Activated CD8-positive, alpha-beta memory T cell treated with anti-CD3 and anti-CD28 coated beads, Interleukin-2, amount 50 U/mL, for 48 hours (primary cell): ENCODE measurements at places on chromosomes 3 and 15.

- DNase-seq: no peak
These were observed 38.3 kb downstream of the MITF start for GRCh38 chr3:69777582-69777967.

DNA sequence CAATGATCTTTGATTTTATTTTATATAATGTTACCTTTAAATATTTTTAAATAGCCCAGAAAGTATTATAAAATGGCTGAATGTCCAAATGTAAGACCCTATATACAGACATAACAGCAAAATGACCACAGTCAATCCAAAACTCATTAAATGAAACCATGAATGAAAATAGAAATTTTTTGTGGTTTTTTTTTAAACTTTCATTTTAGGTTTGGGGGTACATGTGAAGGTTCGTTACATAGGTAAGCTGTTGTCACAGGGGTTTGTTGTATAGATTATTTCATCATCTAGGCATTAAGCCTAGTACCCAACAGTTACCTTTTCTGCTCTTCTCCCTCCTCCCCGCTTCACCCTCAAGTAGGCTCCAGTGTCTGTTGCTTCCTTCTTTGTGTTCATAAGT lies 108.8 kb downstream of the FAIM start:
- no peak for DNase-seq

DNA sequence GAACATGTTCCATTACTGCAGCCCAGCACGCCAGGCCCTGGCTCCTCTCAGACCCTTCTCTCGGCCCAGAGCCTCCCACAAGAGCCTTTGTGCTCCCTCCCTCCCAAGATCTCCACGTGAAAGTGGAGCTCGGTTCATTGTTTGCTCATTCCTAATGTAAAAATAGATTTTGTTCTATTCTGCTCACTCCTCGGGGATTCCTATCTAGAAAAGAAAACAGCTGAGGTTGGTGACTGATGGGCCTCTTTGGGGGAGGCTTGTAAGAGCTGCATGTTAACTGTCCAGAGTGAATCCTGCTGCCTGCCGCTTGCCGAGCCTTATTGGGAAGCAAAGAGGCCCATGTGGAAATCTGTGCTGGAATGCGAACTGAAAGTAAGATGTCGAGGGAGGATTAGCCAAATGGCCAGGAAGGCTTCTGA lies 267.1 kb downstream of the LRTM1 start:
- no peak for DNase-seq

GRCh38 chr3:188421836-188422540 lies 268.0 kb downstream of the LPP start:
- DNase-seq: no peak

GRCh38 chr3:134068429-134068828 lies 38.7 kb upstream of the SLCO2A1 start:
- DNase-seq: peak; percentile 33

DNA sequence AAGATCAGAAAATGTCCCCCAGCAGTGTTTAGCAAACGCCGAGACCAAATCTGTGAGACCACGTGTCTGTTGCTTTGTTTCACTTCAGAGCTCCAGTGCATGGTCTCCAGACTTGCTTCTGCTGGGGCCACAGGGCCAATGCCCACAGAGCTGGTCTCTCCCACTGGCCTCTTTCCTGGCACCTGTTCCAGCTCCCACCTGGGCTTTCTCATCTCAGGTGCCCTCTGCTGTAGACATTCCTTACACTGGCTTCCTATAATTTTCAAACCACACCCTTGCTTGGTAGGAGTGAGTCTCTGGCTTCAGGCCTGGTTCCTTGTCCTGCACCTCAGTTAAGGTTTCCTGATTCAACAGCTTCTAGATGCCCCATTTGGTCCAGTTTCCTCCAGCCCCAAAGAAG lies 243.1 kb downstream of the ADAMTS17 start:
- peak; percentile 33 for DNase-seq

GRCh38 chr3:99984668-99985067 lies 129.6 kb downstream of the FILIP1L start:
- DNase-seq: no peak

DNA sequence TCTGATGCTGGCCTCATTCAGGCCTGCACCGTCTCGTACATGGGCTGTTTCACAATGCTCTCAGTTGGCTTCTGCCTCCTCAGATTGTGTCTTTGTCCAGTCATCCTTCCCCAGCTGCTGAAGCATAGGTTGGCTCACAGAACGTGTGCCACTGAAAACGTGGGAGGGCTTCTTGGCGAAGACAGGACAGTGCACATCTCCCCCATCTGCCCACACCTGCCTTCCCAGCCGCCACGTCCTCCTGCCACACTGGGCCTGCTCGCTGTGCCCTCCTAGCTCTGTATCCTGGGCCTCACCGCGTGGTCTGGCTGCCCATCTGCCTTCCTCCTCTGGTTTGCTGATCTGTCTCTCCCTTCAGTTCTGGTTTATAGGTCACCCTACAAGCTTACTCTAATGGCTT lies 230.0 kb upstream of the TOPAZ1 start:
- no peak for DNase-seq

- peak; percentile 77 for DNase-seq
These were observed 40.5 kb downstream of the SH3BP5 start for GRCh38 chr3:15291589-15292541.

- no peak for DNase-seq
These were observed 49.3 kb downstream of the UACA start for GRCh38 chr15:70714015-70714414.

GRCh38 chr3:188584162-188584529 lies 430.2 kb downstream of the LPP start:
- no peak for DNase-seq

DNA sequence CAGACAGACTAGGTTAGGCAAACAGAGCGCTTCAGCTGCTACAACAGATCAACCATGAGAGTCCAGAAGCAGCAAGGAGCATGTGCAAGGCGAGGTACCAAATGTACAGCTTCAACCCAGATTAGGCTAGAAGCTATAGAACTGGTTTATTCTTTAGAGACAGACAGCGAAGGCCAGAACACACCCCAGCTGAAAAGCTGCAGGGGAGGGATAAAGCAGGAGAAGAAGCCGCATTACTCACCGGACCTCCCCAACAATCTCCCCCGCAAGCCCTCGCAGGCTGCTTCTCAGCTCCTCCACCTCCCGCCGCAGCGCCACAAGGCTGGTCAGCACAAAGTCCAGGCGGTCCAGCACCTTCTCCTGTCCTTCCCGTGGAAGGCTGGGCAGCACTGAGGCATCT lies 3.3 kb downstream of the RMDN3 start:
- DNase-seq: no peak

DNA sequence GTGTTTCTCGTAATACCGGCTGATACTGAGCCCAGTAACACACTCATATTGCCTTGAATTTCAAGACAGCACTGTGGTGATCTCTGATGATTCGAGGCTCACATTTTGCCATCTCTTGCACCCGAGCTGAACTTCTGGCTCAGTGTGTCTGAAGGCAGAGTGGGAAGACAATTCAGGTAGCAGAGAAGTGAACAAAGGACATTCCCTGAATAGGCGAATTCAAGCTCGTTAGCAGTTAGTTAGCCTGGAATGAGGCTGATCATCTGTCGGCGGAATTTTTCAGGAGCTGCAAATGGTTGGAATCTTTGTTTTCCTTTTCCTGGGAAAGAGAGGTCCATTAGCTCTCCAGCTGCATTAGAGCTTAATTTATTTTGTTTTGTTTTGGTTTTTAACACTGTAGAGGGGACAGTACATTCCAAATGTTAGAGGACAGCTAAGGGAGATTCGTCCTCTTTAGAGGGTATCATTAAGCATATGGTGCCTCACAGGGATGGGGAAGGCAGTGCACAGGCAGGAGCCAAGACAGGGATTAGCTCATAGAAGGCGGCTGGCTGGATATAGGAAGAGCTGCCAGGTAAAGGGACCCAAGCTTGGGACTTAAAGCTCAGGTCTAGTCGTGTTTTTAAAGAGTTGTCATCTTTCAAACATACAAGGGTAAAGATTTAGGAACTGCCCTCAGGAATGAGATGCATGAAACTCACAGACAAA lies 119.7 kb upstream of the DLG1 start:
- DNase-seq: no peak

- DNase-seq: no peak
These were observed 83.8 kb upstream of the TPM1 start for GRCh38 chr15:62958528-62959363.

DNA sequence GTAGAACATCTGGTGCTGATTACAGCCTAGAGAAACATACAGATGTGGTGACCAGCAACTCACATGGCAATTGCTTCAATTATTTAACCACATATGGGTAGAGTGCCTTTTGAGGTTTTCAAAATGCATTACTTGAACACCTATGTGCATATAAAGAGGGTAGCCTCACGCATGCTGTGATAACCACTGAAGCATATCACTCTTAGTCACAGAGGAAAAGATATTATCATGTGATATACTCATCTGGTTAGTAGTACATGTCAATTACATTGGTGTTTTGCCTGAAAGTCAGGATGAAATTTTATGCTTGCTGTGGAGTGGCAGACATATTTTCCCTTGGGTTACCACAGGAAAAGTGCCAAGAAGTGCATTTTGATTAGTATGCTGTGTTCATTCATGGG lies 459.3 kb upstream of the AGTR1 start:
- DNase-seq: no peak

- no peak for DNase-seq
These were observed 61.8 kb downstream of the CYP11A1 start for GRCh38 chr15:74305687-74306086.

- no peak for DNase-seq
These were observed 276.7 kb downstream of the CHL1 start for GRCh38 chr3:473033-473800.

DNA sequence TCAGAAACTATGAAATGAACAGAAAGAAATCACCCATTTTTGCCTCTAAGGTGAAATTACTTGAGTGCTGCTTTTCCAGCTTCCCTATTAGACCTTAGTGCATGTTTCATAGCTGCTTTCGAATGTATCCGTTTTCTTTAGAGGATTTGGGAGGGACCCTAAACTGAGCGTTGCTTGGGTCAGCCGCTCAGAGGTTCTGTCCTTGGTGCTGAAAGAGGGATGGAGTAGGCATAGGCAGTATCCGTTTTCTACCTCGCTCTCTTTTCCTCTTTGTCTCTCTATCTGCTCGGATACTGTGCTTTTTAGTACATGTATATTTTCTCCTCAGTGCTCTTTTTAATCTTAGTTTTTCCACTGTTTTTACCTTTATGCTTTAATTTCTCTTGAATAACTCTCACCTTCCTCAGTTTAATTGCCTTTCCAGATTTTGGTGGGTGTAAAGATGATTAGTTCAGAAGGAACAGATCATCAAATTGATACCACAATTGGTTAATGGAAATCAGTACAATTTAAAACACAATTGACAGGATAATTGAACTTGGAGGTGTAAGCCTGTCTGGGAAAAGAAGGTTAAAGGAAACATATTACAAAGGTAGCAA lies at the start of gene DRD3:
Gene DRD3 (minus strand): TSS at position 283 of the 599 bp plus-strand sequence. CDS start 7,060 bp downstream, outside the sequence.
- DNase-seq: no peak

GRCh38 chr3:123044981-123045763 lies 17.6 kb upstream of the SEMA5B start:
- no peak for DNase-seq

GRCh38 chr3:88040529-88040928 lies 18.3 kb downstream of the CGGBP1 start:
- DNase-seq: no peak

GRCh38 chr3:99896482-99896881 lies 78.8 kb downstream of the CMSS1 start:
- DNase-seq: no peak

DNA sequence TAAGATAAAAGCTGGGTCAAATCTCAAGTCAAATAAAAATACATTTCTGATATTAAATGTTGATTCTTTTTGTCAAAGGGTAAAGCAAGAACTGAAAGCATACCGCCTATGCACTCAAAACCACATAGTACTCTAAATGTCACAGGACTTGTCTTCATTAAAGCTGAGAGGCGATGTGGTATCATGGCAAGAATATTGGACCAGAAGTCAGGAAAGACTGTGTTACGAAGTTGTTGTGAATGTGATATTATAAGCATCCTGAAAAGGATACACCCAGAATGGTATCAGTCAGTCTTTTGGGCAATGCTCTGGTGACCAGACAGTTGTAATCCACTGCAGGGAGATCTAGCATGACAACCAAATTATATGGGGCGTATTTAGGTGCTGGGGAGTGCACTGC lies 33.8 kb downstream of the TIGIT start:
- no peak for DNase-seq

DNA sequence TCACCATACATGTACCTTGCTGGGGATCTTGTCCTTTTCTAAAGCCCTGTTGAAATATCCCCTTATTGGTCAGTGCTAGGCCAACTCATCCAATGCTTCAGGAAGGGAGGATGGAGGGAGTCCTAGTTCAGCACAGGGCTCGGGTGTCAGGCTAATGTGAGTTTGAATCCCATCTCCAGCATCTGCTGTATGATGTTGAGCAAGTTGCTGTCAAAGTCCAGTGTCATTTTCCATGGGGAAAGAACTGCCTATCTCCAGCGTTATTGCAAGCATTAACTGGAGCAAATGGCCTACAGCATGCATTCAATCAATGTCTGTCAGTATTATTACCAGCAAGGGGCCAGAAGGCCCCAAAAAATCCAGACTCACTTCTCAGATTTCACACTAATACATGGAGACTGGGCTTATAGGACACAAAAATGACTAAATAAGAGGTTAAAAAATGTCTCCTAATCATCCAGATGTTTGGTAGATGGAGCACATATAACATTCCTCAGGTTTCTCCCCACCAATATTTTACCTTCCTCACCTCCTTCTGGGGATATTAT lies 40.8 kb downstream of the SRGAP3 start:
- no peak for DNase-seq

DNA sequence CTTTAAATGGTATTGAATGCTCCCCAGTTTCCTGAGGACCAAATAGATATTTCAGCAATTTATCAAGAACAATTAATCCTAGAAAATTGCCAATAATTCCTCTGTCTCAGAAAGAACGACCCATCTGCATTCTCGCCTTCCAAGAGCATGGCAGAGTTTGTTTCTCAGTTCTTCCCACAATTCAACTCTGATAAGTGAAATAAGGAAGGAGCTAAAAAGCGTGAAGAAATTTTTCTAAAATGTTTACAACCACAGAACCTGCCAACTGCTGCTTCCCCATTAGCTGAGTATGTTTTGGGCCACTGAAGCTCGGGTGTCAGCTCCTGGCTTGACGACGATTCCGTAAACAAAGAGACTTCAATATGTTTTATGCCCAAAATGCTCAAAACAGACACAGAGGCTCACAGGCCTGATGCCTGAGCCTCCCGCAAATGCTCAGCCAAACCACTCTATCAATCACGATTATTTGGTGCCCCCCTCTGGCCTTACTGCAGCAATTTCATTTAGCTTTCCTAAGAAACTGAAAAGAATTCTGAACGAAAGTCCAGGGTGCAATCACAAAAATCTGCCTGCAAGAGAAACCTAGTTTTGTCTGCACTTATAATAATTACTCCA lies 259.2 kb upstream of the CCDC54 start:
- no peak for DNase-seq

DNA sequence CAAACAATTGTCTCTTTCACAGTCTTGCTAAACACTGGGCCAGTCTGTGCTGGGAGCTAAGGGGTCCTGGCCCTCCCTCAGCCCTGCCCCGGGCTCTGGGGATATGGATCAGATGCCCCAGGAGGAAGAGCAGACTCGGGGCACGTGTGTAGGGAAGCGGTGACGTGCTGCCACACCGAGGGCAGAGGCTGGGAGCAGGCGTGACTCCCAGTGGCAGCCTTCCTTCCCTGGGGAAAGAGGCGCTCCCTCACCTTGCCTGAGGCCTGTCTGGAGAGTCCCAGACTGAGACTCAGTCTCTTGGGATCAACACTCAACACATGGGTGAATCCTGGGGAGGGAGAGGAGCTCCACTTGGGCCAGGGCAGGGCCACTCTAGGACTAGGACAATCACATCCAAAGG lies 54.1 kb upstream of the GRIP2 start:
- DNase-seq: no peak

GRCh38 chr3:149366941-149367840 lies 10.3 kb downstream of the TM4SF1 start:
- no peak for DNase-seq

- no peak for DNase-seq
These were observed 68.9 kb upstream of the ARL8B start for GRCh38 chr3:5053021-5053831.
